ENCODE measurements at places on chromosomes 4 and X.

- no peak for DNase-seq
These were observed at the start of gene TAF7L for GRCh38 chrX:101290957-101291603. TSS of gene TAF7L (minus strand) at chrX:101291334. CDS start at chrX:101287543, 3,791 bp downstream.

- no peak for DNase-seq
These were observed 96.5 kb upstream of the KLF3 start for GRCh38 chr4:38567457-38567856.

GRCh38 chr4:13355111-13355880 is 128.8 kb downstream of the RAB28 start:
- no peak for DNase-seq

- DNase-seq, result no peak
These were observed 44.9 kb downstream of the ZNF182 start for GRCh38 chrX:47958761-47959342.

DNA sequence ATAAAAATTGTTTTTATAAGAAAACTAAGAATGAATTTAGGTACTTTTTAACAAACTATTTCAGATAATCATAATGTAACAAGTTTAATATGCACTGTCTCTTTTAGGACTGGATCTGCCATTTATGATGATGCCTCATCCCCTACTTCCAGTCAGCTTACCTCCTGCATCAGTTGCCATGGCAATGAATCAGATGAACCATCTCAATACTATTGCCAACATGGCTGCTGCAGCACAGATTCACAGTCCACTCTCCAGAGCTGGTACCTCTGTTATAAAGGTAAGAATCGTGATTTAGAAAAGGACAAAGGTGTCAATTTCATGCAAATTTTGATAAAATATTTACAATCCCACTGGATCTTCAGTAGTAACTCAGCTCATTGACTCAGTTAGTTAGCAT is 566.2 kb downstream of the DACH2 start:
- no peak for DNase-seq

DNA sequence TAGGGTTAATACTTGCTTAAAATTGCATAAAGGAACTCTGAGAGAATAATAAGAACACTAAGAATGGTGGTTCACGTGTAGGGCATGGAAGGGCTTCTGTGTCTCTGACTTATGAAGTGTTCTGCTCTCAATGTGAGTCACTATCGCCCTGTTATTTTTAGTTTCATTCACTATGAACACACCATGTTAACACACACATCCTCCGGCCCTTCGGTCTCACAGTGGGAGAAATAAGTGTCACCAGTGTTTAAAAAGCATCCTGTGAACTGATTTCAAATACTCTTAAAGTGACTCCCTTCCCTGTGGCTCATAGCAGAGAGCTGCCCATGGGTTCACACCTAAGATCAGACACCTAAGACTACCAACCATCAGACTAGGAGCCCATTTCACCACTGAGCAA is 33.8 kb upstream of the FGFBP2 start:
- DNase-seq, result no peak
